ENCODE measurements at places on chromosomes 12 and 14.

DNA sequence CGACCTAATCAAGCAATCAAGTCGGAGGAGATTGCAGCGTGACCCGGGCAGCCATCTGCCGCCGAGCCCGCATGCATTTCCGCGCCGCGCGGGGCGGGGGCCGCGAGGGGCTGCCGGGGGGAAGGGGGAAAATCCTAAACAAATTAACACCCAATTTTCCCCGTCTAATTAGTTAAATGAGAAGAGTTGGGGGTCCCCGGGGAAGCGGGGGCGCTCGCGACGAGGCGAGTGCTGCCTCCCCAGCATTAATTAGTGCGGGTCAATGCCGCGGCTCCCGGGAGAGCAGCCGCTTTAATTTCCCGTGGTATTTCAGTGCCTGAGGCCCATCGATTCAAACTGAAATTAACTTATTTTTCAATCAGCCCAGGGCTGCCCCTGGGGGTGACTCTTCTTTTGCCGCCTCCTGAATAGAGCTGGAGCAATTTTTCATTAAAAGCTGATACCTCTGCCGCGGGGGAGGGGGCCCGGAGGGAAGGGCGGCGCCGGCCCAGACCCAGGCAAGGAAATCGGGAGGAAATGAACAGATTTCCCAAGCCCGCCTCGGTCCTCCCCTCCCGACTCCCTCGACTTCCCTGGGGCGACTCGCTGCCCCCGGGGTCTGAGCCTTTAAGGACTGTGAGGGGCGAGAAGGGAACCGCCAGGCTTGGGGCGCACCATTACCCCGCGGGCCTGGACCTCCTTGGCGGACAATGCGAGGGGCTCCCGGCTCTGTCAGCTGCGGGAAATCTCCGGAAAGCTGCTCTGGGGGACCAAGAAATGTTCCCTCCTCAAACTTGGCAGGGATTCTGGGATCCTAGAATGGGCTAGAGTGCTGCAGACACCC, 18.9 kb downstream of the VSX2 start:
- no peak for DNase-seq

- no peak for DNase-seq
These were observed 20.4 kb downstream of the MAP3K12 start for GRCh38 chr12:53478865-53479264.

DNA sequence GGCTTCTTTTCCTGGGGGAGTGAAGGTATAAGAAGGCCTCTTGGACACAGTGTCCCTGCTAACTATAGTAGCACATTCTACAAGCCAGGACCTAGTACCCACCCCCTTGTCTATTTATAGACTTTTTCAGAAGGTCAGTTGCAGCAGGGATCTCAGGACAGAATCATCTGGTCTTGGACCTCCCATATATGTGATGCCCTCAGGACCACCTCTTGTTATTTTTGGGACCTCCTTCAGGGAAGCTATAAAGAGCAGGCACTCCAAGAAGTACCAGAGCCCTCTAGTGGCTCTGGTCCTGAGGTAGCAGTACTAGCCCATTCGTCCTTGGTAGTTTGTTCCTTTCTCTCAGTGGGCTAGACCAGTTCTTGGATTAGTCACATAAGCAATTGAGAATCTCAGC, 4.3 kb downstream of the COQ10A start:
- DNase-seq, result peak; percentile 26

GRCh38 chr12:115973968-115974724, 303.3 kb downstream of the MED13L start:
- DNase-seq, result no peak

- DNase-seq, result no peak
These were observed 25.1 kb upstream of the WNK1 start for GRCh38 chr12:727321-727720.

DNA sequence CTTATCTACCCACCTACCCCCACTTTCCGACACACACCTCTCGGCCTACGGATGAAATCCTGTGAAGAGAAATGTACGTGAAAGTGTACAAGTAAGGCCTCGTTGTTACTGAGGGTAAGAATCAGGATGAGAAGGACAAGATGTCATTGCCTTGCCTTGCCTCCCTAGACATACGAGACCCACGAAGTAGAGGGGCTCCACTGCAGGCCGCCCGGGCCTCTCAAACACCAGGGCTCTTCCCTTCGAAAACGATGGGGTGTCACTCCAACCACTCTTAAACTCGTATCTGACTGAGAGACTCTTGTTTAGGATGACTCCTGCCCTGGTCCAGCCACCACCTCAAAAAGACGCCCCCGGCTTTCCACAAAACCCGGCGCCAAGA, 498 bp downstream of the RACGAP1 start:
- DNase-seq, result peak; percentile 29

- no peak for DNase-seq
These were observed 35.5 kb upstream of the PPFIBP1 start for GRCh38 chr12:27488479-27488878.

- DNase-seq, result no peak
These were observed 29.5 kb downstream of the HELB start for GRCh38 chr12:66331814-66332213.

DNA sequence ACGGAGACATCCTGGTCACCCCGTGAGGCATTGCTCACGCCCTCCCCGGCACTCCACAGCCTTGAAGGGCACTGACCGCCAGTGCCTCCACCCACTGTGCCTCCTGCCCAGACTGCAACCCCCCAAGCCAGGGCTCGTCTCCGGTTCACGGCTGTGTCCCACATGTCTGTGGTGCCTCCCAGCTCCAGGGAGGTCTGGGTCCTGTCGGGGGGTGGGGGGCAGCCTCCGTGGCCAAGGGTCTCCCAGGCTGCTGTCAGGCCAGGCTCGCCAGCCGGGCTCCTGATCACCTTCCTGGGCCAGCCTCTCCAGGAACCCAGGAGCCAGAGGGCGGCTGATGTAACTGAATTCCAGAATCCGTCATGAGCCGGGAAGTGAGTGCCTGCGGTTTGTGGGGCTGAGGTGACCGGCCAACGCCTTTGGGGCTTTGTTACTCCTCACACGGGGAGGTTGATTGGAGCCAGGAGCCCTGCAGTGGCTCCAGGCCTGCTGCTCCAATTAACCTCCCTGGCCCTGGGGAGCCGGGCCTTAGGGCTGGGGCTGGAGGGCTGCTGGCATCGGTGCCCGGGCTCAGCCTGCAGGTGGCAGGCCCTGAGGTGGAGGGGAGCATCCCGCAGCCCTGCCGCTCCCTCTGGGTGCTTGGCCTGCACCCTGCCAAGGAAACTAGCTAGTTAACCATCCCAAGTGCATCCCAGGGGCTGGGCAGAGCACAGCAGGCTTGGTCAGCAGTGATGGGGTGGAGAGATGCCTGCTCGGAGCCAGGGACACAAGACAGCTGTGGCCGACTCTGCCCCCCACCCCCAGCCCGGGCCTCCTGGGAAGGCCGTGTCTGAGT, 36.4 kb upstream of the FBRSL1 start:
- DNase-seq, result no peak

DNA sequence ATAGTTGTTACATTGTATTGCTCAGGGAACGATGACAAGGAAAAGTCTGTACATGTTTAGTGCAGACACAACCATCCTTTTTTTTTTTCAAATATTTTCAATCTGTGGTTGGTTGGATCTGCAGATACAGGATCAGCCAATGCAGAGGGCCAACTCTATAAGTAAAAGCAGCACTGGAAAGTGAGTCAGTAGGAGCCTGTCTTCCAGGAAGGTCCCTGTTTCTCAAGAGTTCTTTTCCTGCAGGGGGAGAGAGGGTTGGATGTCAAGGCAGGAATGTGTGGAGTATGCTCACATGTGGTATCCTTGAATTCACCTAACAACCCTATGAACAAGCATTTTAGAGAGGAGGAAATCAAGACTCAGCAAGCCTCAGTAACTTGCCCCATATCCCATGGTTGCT, 409.1 kb downstream of the NPAS3 start:
- DNase-seq, result no peak

DNA sequence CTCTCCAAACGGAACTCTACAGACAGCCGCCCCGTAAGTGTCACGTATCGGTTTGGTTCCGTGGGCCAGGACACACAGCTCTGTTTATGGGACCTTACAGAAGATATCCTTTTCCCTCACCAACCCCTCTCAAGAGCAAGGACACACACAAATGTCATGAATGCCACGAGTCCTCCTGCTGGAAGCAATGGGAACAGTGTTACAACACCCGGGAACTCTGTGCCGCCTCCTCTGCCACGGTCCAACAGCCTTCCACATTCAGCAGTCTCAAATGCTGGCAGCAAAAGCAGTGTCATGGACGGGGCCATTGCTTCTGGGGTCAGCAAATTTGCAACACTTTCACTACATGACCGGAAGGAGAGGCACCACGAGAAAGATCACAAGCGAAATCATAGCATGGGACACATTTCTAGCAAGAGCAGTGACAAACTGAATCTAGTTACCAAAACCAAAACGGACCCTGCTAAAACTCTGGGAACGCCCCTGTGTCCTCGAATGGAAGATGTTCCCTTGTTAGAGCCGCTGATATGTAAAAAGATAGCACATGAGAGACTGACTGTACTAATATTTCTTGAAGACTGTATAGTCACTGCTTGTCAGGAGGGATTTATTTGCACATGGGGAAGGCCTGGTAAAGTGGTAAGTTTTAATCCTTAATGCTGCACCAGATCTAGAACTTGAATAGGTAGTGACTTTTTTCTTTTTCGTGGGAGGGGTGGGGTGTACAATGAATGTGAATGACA, 69.7 kb downstream of the WDR20 start:
- no peak for DNase-seq

DNA sequence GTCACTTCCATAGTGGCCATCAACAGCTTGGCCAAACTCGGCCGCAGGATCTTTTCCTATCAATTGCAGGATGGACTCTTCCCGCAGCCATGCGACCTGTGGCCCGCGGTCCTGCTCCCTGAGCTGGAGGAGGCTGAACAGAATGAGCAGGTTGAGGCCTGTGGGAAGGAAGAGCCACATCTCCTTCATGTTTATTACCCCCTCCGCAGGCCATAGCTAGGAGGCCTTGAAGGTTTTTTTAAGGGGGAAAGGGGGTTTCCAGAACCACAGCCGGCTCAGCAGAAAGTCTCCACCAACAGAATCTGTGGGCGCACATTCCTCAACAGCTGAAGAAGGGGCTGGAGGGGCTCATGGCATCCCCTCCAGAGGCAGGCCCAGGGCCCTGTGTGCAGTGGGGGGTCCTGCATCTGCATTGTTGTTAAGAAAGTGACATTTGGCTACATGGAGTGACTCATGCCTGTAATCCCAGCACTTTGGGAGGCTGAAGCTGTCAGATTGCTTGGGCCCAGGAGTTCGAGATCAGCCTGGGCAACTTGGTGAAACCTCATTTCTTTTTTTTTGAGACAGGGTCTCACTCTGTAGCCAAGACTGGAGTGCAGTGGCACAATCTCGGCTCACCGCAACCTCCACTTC, 25.2 kb upstream of the PPP1R13B start:
- peak; percentile 38 for DNase-seq

DNA sequence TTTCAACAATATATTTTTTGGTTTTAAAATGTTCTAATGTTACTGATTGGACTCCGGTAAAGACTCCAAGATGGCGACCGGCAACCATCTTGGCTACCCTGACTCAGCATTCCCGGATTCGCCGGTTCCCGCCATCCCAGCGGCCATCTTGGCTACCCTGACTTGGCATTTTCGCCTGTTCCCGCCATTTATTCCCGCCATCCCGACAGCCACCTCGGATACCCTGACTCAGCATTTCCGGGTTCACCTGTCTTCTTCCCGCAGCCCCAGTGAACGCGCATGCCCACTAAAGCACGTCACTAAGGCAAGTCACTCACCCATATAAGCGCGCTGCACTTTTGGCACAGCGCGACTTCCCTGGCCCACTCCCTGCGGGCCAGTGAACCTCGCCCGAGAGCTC, 9.0 kb upstream of the LRFN5 start:
- no peak for DNase-seq

DNA sequence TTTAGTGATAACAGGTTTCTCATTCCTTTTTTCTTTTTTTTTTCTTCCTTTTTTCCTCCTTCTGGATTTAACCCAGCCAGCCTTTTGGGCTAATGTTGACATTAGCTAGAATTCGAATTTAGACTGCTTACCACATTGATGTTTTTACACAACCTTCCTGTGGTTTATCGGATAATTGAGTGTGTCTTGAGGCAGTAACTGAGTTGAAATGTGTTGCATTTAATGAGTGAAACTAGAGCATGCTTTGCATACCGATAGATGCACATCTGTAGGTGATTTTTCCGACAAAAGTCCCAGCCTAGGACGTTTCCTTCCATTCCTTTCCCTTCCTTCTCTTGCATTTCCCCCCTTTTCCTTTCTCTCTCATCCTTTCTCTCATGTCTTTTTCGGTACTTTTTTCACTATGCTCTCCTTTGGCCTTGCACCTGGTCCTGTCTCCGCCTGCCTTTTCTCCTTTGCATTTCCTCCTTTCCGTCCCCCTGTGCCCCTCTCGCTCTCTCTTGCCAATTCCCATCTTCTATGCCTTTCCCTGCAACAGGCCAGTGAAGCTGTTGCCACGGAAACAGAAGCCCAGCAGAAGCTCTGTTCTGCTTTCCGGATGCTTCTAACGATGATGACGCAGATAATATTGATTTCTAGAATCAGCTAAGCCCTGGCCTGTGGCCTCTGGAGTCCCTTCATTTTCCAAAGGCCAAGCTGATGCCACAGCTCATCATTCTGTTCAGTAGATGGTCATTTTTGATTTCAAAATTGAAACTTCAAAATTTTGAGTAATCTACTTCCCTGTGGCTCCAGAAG, 76.1 kb downstream of the SLC25A47 start:
- no peak for DNase-seq

DNA sequence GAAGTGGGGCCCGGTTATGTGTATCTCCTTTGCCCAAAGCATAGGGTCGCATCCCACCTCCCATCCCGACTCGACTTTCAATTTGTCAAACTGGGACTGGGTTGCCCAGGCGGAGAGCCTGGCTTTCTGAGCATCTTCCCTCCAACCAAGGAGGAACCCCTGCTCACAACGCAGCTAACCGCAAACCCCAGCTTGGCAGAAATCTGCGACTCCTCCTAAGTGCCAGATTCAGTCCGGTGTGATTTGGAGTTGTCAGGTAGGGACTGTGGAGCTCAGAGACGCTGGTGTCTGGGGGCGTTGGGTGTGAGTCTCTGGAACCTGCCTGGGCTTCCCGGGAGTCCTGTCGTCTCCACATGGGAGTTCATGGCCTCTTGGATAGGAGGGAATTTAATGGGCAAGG, 1126.7 kb downstream of the AACS start:
- no peak for DNase-seq

DNA sequence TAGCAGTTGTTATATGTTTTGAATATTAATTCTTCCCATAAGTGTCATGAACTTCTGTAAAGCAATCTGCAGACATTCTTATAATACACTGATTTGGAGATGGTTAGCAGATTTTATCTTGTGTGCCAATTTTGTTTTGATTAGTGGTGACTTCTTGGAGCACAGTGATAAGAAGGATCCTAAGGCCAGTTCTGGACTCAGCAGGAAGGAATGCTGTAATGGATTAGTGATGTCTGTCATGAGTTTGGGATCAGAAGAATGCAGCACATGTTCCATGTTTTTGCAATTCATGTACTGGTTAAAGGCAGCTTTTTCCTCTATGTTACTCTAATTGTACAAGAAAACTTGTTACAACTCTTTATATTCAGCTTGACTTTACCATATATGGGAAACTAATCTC, 91.5 kb downstream of the UNC79 start:
- DNase-seq, result no peak

DNA sequence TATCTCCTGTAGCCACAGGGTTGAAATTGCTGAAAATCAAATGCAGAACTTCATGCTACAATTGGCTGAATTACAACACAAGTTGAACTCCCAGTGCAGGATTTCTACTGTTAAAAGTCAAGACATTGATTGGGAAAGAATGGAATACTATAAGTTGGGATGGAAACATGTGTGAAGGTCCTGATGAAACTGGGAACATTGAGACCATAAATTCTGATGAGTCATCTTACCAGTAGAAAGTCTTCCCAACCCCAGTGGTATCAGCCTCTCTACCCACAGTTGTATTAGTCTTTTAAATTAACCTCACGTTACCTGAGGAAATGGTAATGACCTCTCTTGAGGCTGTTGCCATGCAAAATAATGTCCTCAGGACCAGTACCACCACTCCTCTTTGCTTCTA, 27.4 kb upstream of the DYRK2 start:
- DNase-seq, result no peak
